ENCODE measurements at places on chromosomes 13 and 19. TPM values are rescaled to one million over a fixed set of nuclear protein-coding genes. Genes with fewer than 3 reads are reported as not detected.

- H3K27ac ChIP-seq = no peak overlapping the region
- H3K4me1 ChIP-seq = peaks cover 3% of the 10 kb centered on the region
- no peaks in the 10 kb centered on the region for H3K27me3 ChIP-seq
- DNase-seq = no peak
Measured at GRCh38 chr19:43471091-43471490, 5.7 kb upstream of the LYPD3 start.

Gene ZNF45
- total RNA-seq = 15.6 TPM

Gene PPM1N
- 3.5 TPM for total RNA-seq

DNA sequence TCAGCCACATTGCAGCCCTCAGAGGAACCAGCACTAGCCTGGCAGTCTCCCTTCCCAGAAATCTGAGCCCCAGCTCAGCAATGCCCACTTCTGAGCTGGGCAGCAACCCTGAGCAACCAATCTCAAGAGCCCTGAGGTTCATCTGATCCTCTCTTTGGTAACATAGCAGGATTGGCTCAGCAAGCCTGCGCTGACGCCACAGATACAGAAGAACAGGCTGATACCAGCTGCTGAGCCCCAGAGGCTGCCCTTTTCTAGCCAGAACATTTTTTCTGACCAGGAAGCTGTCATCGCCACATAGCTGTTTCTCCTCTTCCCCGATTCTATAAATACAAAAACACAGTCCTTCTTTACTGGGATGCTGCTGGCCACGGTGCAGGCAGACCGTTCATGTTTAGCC lies 59.8 kb downstream of the TRPM4 start:
- no peak overlapping the region for H3K4me3 ChIP-seq
- peaks cover 3% of the 10 kb centered on the region for H3K4me1 ChIP-seq
- no peak overlapping the region for H3K27ac ChIP-seq
- H3K36me3 ChIP-seq = no peaks in the 10 kb centered on the region

DNA sequence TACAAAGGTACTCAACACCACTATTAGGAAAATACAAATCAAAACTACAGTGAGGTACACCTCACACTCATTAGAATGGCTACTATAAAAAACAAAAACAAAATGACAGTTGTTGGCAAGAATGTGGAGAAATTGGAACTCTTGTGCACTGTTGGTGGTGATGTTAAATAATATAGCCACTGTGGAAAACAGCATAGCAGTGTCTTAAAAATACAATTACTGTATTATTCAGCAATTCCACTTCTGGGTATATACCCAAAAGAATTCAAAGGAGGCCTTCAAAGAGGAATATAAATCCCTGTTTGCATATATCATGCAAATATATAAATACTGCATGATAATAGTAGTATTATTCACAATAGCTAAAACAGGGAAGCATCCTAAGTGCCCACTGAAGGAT lies 66.8 kb downstream of the CDK8 start:
- H3K27ac ChIP-seq = no peak overlapping the region
- no peak overlapping the region for H3K4me3 ChIP-seq
- no peak for DNase-seq
- H3K27me3 ChIP-seq = no peaks in the 10 kb centered on the region
- no peaks in the 10 kb centered on the region for H3K4me1 ChIP-seq
- H3K36me3 ChIP-seq = no peaks in the 10 kb centered on the region

Gene WBP4
- 8.3 TPM for total RNA-seq

DNA sequence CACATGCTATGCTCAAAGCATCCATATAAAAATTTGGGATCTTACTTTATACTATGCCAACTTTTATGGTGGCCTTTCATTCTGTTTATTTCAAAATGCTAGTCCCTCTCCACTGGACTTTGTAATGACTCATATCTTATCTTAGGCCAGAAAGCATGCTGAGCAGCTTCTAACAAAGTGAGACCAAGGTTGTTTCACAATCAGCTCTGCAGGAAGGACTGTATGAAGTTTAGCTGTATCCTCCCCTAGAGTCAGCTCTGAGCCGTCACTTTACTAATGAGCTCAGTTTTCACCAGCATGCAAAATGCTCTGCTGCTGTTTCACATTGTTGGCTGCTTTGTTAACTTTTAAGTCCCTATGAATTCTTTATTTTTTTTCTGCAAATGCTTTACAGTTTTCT lies 1608.8 kb downstream of the OLFM4 start:
- DNase-seq = no peak
- H3K4me3 ChIP-seq = no peak overlapping the region
- H3K27me3 ChIP-seq = no peaks in the 10 kb centered on the region
- H3K4me1 ChIP-seq = no peaks in the 10 kb centered on the region
- H3K27ac ChIP-seq = no peak overlapping the region

DNA sequence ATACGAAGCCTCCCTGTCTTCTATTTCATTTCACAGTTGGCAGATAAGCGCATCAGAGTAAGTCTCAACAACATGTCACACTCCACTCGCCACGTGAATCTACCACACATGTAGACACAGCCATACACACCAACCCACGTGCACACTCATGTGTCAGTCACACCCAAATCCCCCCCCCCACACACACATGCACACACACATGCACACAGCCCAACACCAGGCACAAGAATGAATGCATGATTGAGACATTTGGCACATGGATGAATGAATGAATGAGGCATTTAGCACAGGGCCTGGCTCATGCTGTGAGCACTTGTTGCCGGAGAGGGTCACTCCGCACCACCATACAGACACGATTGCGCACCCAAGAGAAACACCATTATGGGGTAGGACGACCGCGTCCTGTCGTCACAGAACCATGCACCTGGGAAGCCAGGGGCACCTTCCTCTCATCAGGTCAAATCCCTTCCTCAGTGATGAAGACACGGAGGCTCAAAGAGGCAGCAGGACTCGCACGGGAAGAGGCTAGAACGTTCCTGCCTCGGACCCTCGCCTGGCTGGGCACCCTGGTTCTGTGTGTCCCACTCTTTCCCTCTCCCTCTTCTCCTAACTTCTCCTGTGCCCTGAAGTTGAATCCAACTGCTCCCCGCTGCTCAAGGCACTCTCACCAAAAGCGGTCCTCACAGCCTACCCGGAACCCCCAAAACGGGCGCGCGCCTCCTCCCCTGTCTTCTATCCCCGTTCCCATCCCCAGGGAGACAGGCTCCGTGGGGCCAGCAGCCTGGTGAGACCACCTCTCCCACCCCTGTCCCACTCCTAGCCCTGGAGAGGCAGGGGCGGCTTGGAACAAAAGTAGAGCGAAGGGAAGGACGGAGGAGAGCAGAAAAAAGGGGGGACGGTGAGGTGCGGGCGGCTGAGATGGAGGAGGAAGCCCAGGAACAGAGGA lies 1.3 kb downstream of the MEIS3 start:
- no peaks in the 10 kb centered on the region for H3K36me3 ChIP-seq
- no peak overlapping the region for H3K4me3 ChIP-seq
- H3K4me1 ChIP-seq = no peaks in the 10 kb centered on the region
- no peak overlapping the region for H3K27ac ChIP-seq

GRCh38 chr19:18346091-18346490 lies 5.7 kb downstream of the PGPEP1 start:
- peaks cover 9% of the 10 kb centered on the region for H3K4me1 ChIP-seq
- no peak overlapping the region for H3K27ac ChIP-seq
- no peak overlapping the region for H3K4me3 ChIP-seq
- no peaks in the 10 kb centered on the region for H3K27me3 ChIP-seq
- DNase-seq = no peak

GRCh38 chr19:31119951-31120690 lies 229.1 kb downstream of the TSHZ3 start:
- H3K4me3 ChIP-seq = no peak overlapping the region
- H3K4me1 ChIP-seq = no peaks in the 10 kb centered on the region
- no peaks in the 10 kb centered on the region for H3K27me3 ChIP-seq
- no peaks in the 10 kb centered on the region for H3K36me3 ChIP-seq
- DNase-seq = no peak

DNA sequence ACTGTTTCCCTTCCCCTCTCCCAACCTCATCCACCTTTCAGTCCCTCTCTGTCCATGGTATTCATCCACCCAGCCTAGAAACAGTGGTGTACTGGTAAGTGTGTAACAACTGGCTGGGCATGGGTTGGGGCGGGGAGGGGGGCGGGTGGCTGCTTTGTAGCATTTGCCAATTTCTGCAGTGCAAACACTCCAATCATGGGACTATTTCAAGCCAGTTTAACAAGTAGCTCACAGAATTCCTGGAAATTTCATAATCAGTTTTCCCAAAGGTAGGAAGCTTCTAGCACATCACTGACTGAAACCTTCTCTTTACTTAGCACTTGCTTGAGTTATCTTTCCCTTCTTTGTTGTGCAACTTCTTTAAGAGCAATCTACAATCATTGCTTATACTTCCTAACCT lies 100.8 kb upstream of the WASF3 start:
- no peaks in the 10 kb centered on the region for H3K36me3 ChIP-seq
- no peak for DNase-seq
- no peak overlapping the region for H3K27ac ChIP-seq
- no peaks in the 10 kb centered on the region for H3K4me1 ChIP-seq
- no peak overlapping the region for H3K4me3 ChIP-seq

Gene DLEU7
- not detected for total RNA-seq

Gene SACS
- total RNA-seq = 55.0 TPM

- H3K27ac ChIP-seq = no peak overlapping the region
- no peaks in the 10 kb centered on the region for H3K4me1 ChIP-seq
- peaks cover 6% of the 10 kb centered on the region for H3K36me3 ChIP-seq
- DNase-seq = no peak
- no peak overlapping the region for H3K4me3 ChIP-seq
- H3K27me3 ChIP-seq = no peaks in the 10 kb centered on the region
Measured at GRCh38 chr19:17835182-17836006, 12.4 kb downstream of the JAK3 start.

Gene KIR2DL3
- total RNA-seq = not detected
